Tibial nerve (tissue), 4 donors: ENCODE measurements at places on chromosomes 1 and 21.

- DNase-seq = no peak
Observed at GRCh38 chr1:59596956-59597355, 217.8 kb upstream of the HOOK1 start.

- DNase-seq = no peak
Observed at GRCh38 chr1:36981771-36982622, 52.3 kb downstream of the GRIK3 start.

DNA sequence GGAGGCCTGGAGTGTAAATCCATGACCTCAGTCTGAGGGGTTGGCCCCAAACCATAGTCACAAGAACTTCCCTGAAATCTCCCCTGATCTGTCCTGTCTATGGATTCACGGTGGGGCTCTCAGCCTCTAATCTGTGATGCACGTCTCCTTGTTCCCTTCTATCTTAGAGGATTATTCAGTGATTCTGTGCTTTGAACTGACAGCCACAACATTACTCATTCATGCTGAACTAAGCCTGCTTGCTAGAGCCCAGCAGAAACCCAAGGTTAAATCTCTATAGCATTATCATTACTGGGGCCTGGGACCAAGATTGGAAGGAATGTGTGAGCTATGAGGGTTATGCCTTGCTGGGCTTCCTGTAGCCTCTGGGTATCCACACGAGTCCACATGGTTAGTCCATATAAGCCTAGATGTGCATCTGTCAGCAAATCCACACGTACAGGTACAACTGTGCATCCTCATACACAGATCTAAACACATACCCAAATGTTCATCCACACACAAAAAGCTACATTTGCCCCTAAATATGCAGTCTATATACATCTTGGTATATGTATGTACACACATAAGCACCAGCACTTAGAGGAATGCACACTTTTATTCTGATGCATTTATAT, 22.4 kb upstream of the MAGOH start:
- DNase-seq = no peak

DNA sequence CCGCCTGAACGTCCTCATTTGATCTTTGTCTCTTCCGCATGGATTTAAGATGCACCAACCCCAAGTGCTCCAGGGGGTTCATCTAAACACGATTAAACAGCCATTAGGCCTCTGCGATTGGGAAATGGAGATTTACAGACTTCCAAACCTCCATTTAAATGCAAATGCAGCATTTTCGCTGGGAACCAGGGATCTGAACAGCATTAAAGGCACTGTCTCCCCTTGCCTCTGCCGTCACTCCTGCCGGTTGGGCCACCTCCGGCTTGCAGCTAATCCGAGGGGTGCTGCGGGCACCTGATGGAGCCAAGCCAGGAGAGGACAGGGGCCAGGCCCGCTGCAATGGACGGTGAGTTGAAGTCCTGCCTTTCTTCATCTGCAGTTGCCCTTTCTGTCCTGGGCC, 70.3 kb upstream of the KLHDC7A start:
- no peak for DNase-seq

DNA sequence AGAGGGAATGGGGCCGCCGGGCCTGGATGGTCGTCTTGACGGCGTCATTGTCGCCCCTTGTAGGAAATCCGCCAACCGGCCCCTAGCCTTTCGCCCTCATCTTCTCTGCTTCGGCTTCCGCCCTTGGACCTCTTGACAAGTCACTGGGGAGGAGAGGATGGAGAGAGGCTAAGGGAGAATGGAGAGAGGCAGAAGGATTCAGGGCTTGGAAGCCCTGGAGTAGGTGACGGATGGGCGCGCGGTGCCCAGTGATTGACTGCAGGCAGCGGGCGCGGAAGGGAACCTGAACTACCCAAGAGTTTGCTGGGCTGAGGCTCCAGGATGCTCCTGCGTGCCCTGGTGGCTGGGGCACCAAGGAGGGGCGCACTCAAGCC, 651 bp downstream of the PDE4B start:
- no peak for DNase-seq

DNA sequence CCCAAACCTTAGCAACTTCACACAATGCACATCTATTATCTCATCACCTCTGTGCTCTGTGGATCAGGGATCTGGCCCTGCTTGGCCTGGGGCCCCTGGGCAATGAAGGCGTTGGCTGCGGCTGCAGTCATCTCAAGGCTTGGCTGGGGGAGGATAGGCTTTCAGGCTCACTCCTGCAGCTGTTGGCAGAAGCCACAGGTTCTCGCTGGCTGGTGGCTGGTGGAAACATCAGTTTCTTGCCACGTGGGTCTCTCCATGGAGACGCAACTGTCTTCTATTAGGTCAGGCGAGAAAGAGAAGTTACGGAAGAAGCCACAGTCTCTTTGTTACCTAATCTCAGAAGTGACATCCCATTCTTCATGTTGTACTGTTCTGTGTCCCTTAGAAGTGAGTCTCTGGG, 3.6 kb upstream of the NPPA start:
- DNase-seq = no peak

DNA sequence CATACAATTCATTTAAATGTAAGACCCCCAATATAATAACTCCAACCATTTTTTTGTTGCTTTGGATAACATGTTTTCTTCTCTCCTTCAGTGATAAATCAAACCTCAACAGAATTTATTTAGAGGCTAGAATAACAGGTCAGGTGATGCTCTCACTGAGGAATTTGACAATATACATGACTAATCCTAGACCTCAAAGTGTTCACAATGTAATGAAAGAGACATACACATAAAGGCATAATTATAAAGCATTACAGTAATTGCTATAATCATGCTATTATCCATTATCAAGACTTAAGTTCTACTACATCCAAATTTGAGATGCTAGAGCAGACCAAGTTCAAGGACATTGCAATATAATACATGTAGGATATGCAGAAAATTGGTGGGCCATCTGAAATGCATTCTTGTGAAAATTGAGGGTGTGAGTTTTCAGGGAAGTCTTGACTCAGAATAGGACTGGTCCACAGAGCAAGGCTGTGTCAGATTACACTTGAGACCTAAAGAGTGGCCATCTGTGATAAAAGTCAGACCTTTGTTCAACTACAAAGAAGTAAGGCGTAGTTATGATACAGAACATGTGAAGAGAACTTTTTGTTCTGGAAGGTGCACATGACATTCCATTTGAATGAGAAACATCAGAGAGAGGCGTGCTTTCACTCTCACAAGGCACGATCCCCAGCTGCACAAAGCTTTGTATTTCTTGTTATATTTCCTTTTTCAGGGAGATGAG, 45.5 kb downstream of the UTP25 start:
- no peak for DNase-seq

- no peak for DNase-seq
Observed at GRCh38 chr1:29497395-29498125, 261.2 kb downstream of the PTPRU start.

- no peak for DNase-seq
Observed at GRCh38 chr1:204736836-204737235, 51.3 kb upstream of the LRRN2 start.

DNA sequence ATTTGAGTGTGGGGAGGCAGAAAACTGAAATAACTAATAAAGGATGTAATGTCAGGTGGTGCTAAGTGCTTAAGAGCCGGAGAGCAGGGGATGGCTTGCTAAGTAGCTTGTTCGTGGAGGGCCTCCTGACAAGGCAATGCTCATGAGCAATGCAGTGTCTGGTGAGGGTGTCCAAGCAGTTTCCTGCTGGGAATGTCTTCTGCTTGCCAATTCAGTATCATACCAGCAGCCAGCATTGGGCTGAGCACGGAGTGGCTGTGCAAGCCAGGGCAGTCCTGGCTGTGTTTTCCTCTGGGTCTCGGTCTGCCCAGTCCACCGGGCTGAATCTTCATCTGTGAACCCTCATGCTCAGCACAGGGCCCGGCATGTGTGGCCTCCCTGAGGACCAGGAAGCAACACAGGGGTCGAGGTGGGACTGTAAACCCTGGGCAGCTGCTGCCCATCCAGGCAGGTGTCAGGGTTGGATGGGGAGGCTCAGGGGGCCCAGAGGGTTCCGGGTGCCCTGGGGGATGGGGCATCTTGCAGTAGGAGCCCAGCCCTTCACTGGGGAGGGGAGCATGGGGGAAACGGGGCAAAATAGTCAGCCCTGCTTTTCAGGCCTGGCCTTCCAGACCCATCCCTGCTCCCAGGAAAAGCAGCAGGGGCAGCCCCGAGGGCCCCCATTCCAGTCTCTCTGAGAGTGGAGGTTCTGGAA, 27.5 kb downstream of the EDN2 start:
- DNase-seq = no peak

DNA sequence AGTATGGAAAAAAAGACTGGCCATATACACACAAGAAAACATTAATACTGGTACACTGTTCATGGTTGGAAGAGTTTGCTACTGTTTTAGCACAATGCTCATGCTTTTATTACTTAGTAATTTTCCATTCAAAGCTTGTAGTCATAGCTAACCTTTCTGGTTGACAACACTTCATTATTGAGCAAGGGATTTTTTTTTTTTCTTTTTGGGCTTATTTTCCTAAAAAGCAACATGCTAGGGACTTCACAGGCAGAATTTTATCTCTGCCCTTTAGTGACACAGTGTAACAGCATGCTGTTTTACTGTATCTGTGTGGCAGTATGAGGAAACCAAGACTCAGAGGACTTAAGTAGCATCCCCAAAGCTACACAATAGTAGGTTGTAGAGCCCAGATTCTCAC, 58.5 kb downstream of the FGGY start:
- DNase-seq = no peak

GRCh38 chr1:184461321-184461720, 74.5 kb downstream of the C1orf21 start:
- no peak for DNase-seq

DNA sequence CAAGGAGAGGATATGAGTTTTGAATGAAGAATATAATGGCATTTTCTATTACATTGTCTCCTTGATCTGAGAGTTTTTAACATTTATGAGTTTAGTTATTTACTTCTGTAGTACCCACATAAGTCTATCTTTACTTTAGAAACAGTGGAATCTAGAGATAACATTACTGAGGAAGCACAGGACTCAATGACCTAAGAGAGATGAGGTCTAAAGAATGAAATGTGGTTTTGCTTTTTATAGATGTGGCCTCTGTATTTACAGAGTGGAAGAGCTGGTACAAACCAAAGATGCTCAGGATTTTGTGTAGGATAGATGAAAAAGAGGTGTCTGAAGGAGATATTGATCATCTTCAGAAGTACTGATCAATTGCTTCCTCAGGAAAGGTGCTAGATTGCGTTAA, 177.3 kb downstream of the KCTD3 start:
- DNase-seq = no peak

- no peak for DNase-seq
Observed at GRCh38 chr1:23577056-23578004, 18.0 kb upstream of the ID3 start.

GRCh38 chr1:15148941-15149340, 4.6 kb upstream of the TMEM51 start:
- no peak for DNase-seq

GRCh38 chr1:12153181-12153785, 13.5 kb upstream of the TNFRSF1B start:
- DNase-seq = peak; percentile 69

DNA sequence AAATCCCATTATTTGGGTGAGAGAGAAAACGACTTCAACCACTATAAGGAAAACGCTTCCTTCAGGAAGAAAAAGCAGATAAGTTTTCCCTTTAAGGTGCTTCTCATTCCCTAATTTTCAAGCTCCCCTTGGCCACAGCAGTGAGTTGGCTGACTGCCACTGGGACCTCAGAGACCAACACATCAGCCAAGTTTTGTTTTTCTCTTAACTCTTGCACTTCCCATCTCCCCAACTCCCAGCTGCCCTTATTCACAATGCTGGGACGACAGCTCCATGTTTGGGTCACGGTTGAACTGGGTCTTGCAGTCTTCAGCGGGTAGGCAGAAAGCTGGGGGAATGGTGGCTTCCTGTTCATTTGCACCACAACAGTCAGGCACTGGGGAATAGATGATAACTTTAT, 18.9 kb downstream of the SGIP1 start:
- no peak for DNase-seq

DNA sequence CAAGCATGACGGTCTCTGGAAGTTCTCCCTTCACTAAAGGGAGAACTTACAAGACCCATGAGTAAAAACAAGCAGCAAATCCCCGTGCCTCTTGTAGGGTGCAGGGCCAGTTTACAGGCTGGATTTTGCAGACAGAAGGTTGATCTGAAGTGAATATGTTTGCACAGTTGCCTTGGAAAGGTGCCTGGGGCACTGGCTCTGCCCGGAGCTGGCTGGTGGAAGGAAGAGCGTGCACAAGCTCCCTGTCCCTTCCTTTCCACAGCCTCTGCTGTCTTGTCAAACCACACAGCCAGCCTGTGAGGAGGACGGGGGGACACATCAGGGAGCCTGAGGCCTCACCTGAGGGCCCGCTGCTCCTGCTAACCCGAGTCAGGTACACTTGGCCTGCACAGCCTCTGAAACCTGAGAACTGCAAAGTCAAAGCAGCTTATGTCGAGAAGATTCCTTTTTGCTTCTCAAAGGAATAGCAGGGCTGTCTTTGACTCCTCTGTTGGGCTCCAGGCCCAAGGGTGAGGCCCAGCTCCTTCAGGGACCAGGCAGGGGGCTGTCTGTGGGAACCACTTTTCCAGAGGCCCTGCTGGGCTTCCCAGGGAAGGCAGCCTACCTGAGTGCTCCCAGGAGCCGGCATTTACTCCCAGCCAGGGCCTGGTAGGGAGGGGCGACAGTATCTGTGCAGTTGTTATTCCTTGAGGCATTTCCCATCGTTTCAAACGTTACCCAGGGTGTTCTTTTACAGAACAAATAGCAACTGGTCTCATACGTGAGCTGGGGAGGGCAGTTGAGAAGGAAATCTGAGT, 251.5 kb downstream of the SIPA1L2 start:
- DNase-seq = no peak

DNA sequence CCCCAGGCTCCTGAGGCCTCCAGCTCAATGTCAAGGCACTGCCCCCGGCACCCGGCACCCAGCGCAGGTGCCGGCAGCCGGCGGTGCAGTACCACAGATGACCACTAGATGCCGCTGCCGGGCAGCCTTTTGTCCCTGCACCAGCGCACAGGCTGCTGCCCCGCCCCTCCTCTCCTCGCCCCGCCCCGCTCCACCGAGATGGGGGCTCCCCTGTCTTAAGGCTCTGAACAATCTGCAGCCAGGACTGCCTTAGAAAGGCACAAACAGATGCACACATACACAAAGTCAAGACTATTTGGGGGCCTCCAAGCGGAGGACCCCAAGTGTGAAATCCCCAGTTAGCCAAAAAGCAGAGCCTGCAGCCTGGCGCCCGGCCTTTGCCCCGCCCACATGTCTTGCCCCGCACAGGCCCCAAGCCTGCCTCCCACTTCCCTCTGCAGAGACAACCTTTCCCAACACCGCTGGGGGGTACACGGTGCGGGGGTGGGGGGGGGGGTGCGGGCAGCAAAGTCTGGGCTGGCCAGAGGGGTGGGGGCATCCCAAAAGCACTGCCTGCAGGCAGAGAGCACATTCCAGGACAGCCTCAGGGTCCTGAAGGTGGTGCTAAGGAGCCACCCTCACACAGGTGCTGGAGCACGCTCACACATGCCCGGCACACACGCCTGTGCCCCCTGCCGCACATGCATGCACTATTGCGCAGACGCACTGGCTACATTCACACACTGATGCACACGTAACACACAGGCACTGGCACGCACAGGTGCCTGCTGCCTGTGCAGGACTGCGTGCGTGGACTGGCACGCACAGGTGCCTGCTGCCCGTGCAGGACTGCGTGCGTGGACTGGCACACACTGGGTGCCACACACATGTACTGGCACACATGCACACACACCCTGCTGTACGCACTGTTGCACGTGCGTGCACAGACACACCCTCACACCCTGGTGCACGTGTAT, 37.1 kb downstream of the ARHGEF16 start:
- DNase-seq = peak; percentile 63
